ENCODE measurements at places on chromosomes 6 and 20. TPM values are rescaled to one million over a fixed set of nuclear protein-coding genes. Genes with fewer than 3 reads are reported as not detected.

CRISP2 gene
- not detected for total RNA-seq

CALHM5 gene
- total RNA-seq = 4.4 TPM

BMP6 gene
- 85.9 TPM for total RNA-seq

TBXT gene
- total RNA-seq = not detected

BMP5 gene
- total RNA-seq = not detected

MYLK2 gene
- total RNA-seq = 1.4 TPM

HEY2 gene
- 0.40 TPM for total RNA-seq

NR2E1 gene
- not detected for total RNA-seq

LRRN4 gene
- 0.07 TPM for total RNA-seq

OPRM1 gene
- not detected for total RNA-seq

ADGB gene
- not detected for total RNA-seq

DDX39B gene
- 338 TPM for total RNA-seq

EDN1 gene
- 224 TPM for total RNA-seq

RIPPLY2 gene
- total RNA-seq = not detected

PSMA7 gene
- total RNA-seq = 683 TPM

C6orf132 gene
- 0.10 TPM for total RNA-seq

TRDN gene
- not detected for total RNA-seq

MRPL2 gene
- 30.6 TPM for total RNA-seq

SYNDIG1 gene
- not detected for total RNA-seq

OR2H2 gene
- total RNA-seq = not detected

DOP1A gene
- 14.6 TPM for total RNA-seq

BNIP5 gene
- total RNA-seq = not detected

LRRC73 gene
- not detected for total RNA-seq

Measured in mammary microvascular endothelial cell (primary cell).